ENCODE measurements at places on chromosomes 12 and 14.

GRCh38 chr12:61095111-61095510 lies 1165.1 kb upstream of the USP15 start:
- no peak for DNase-seq

DNA sequence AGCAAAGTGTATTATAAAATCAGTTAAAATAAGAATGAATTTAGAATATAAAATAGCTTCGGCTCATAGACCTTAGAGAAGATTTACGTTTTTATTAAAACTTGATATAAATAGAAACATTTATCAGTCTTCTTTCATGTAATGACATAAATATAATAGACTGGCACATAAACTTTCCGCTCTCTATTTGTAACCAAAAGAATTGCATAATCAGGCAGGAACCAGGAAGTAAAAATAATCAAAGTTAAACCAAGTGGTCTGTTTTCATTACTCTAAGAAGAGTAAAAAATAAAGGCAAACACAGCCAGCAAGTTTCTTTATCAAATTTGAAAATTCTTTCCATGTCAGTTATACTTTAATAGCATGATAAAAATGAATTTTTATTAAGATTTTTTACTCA lies 46.3 kb upstream of the ATP2A2 start:
- DNase-seq = peak; percentile 71

- no peak for DNase-seq
These were observed 12.1 kb downstream of the TCL1A start for GRCh38 chr14:95701846-95702221.

GRCh38 chr12:53120685-53121525 lies 17.6 kb downstream of the SOAT2 start:
- DNase-seq = no peak

- peak; percentile 87 for DNase-seq
These were observed 37.3 kb upstream of the ADGRD1 start for GRCh38 chr12:130916241-130916911.

GRCh38 chr12:106892075-106892474 lies 63.6 kb upstream of the TMEM263 start:
- no peak for DNase-seq
